ENCODE measurements at places on chromosomes 16 and 17.

DNA sequence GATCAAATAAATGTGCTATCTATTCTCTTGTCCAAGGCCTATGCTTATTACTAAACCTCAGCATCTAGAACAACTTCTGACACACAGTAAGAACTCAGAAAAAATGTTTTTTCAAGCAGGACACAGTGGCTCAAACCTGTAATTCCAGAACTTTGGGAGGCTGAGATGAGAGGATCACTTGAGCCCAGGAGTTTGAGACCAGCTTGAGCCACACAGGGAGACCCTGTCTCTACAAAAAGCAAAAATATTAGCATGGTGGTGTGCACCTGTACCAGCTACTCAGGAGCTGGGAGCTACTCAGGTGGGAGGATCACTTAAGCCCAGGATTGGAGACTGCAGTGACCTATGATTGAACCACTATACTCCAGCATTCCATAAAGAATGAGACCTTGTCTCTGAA is 32.5 kb downstream of the USP32 start:
- no peak for DNase-seq

- DNase-seq: no peak
Measured at GRCh38 chr17:45293413-45294211, 23.2 kb downstream of the MAP3K14 start.

DNA sequence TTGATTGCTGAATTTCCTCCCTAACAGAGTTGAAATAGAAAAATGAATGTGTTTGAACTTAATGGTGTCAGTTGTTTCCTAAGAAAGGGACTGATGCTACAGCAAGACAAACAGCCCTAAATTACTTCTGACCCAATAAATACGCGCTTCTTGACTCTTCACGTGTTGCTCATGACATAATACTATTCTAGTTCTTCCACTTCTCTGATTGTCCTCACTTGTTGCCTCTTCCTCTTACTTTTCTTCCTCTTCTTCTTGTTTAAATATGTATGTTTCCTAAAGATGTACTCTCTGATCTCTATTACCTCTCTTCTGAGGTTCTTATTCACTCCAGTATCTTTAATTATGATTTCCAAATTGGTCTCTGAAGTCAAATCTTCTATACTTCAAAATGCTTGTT is 32.4 kb downstream of the RNF43 start:
- no peak for DNase-seq

GRCh38 chr16:25005445-25006306 is 9.5 kb downstream of the ARHGAP17 start:
- no peak for DNase-seq

GRCh38 chr16:82886146-82886545 is 259.4 kb downstream of the CDH13 start:
- DNase-seq: no peak

DNA sequence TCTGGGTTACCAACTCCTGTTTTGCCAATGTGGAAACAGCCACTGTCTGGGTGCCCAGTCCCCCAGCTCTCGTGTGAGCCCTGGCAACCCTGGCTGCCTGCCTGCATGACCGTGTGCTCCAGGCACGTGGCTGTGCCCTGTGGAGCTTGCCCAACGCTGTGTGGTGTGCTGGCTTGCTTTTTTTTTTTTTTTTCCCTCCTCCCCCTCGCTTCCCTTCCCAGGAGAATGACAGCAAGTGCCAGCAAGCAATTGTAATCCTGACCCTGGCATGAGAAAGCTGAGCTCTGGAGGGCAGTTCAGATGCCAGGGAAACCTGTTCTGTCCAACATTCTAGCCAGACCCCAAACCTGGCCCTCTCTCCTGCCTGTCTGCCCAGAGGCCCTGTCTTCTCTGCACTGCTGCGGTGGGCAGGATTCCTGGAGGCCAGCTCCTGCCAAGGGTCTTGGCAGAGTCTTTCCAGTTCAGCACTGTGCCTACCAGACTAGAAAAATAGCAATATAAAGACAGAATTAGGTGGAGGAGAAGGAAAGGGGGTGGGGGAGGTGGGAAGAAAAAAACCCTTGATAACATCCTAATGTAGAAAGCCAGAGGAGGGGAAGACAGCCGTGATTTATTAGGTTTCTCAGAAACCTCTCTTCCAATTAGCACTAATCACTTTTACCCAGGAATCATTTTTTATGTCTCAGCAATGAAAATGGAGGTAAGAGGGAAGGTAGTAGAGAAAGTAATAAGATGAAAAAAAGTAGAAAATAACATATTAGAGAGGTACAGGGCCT is 9.0 kb downstream of the HLF start:
- no peak for DNase-seq

- DNase-seq: no peak
Measured at GRCh38 chr17:2093349-2093748, 38.4 kb downstream of the HIC1 start.

DNA sequence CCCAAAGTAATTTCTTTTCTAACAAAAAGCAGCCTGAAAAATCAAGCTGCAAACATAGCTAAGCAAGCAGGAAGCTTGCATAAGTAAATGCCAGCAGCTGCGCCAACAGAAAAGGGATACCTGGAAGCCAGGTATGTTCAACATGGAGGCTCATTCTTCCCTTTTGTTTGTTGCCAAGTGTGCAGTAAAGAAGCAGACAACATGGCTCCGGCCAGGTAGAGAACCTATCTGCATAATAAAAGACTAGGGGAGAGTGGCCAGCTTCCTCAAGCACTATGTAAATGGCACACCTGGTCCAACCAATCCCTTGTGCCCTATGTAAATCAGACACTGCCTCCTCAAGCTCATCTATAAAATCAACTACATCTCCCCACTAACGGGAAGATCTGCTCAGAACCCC is 1407.0 kb downstream of the CDH11 start:
- no peak for DNase-seq

Data from NCI-H1436 treated with DMSO at 0.1 percent for 48 hours (cell line).